NCI-H226 (cell line): ENCODE measurements at places on chromosomes 6 and 20.
A peak's percentile ranks its signal among the peaks of the same experiment; 100 is the strongest.

DNA sequence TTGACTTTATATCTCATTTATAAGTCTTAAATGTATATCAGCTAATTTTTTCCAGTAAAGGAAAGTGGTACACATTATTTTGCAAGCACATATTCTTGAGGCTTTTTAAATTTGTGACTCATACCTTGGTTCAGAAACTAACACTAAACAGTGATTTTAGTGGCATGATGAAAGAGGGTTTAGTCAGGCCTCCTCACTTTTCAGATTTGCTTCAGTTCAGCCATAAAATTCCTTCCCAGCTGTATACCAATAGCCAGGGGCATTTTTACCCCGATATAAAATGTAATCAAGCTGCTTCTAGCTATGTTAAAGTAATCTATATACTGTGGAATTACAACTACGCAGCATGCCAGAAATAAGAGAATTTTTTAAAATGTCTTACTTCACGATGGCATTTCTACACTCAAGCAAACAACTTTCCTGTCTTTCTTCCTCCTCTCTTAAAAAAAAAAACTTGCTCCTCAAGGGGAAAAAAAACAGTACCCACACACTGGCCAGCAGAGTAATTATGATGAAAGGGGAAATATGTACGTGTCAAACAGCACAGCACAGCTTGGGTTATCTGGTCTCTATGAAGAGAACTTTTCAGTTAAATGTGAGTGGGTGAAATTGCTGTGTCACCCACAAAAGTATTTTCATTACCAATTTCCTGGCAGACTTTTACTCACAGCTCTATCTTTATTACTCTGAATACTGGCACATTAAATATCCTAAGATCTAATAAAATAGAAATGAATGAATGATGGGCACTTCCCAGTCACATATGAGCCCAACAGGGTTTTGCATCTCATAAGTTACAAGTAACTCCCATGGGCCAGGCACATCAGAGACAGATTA is 244.8 kb upstream of the TENT5A start:
- DNase-seq = peak; percentile 81

DNA sequence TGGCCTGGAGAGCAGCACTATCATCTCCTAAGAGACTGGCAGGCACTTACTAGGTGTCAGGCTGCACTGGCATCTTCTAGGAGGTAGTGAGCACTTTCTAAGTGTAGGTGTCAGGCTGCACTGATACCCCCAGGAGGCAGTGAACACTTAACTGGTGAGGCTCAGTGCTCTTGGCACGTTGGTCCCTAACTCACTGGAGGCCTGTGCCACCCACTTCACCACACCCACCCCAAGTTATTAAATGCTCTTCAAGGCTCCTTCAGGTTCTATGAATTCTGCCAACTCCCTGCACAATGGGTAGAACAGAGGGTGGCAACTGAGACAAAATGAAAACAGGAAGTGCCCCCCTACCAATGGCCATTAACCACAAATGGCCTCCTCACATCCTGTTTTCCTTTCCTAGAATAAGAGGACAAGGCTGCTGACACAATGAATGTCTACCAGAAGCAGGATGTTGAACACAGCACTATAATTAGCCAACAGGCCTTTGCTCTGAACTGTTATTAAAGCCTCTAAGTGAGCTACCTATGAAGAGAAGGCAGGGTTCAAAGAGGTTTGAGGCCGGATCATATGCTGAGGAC is 29.4 kb downstream of the NCOA5 start:
- no peak for DNase-seq

- no peak for DNase-seq
Observed at GRCh38 chr6:11876934-11877433, 98.4 kb upstream of the ADTRP start.

DNA sequence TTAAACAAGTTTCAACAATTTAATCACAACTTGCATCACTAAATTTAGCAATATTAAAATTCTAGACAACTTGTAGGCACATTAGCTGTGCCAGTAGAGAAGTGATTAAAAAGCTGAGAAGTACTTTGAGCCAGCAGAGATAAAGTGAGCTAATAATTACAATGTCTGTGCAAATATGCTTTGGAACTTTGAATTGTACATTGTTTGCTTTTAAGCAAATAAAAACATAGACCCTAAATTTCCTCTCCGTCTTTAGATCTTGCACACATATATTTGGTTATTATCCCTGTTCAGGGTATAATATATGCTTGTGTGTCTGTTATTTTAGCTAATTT is 44.2 kb upstream of the DEFB112 start:
- DNase-seq = no peak

DNA sequence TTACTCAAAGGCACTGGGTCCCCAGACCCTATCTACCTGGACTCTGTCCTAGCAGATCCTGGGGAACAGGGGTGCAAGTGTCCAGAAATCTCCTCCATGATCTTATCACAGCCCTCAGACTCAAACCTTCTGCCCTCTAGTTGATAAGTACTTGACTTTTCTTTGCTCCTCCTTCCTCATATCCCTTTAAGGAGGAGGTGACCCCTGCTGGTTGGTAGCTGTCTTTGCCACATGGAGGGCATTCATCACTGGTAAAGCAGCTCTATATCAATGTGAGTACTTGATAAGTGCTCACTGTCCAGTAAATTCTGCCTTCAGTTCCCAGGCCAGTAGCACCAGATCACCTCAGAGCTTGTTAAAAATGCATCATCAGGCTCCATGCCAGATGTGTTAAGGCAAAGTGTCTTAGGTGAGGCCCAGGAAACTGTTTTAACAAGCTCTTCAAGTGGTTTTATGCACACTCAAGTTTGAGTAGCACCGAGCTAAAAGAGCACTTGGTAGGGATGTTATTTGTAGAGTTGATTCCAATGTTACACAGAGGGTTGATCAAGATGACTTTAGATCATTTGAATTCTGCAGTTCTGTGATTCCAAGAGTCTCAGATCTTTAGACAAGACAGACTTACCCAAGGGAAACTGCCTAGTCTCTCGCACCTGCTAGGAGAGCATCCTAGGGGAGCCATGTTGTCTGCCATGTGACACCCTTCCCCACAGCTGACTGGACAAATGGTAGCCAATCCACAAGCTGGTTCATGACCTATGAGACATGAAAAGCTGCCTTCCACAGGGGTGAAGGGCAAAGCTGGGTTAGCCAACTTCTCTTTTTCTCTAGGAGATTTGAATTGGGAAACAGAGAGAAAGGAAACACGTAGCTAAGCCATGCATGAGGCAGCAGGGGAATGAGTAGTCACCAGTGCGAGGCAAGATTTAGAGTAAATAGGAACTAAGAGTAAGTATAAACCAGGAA is 18.6 kb downstream of the TREML2 start:
- peak; percentile 34 for DNase-seq

- no peak for DNase-seq
Observed at GRCh38 chr6:105469946-105470345, 67.1 kb upstream of the PREP start.

GRCh38 chr6:120875900-120876299 is 458.4 kb downstream of the TBC1D32 start:
- DNase-seq = no peak

DNA sequence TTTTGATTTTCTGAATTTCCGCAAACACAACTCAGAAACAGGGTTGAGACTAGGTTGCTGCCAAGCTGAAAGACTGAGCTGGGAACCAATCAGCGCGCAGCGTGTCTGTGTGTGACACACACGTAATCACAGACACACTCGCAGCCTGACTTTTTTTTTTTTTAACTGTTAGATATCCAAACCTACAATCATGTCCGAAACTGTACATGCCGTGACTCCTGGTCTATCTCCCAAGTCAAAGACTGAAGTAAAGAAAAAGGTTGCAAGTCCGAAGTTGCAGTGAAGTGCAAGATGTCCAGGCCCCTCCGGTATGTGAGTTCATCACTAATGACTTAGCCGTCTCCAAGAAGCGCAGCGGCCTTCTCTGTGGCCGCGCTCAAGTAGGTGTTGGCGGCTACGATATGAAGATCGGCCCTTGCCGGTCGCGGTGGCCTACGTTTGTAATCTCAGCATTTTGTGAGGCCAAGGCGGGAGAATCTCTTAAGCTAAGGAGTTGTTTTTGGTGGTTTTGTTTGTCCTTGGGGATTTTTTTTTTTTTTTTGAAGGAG is 108.2 kb downstream of the HFE start:
- peak; percentile 78 for DNase-seq
